Activated naive CD8-positive, alpha-beta T cell treated with anti-CD3 and anti-CD28 coated beads for 36 hours (primary cell): ENCODE measurements at places on chromosomes 2 and 18.

- peak; percentile 24 for DNase-seq
Observed at GRCh38 chr2:121974897-121975661, 219.6 kb downstream of the TSN start.

DNA sequence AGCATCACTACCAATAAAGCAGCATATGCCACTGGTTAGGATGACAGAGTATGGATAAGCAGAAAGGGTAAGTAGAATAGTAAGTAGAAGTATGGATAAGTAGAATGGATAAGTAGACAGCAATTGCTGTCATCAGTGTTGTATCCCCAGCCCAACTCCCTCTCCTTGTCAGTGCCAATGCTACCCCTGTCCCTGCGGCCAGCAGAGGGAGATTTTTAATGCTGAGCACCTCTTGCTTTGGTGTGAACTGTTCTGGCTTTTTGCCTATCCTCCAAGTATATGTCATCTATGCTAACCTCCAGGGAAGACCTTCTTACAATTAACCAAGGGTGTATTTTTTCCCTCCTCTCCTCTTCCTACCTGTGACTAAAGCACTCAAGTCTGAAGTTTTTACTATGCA, 136.7 kb upstream of the SPHKAP start:
- no peak for DNase-seq

- no peak for DNase-seq
Observed at GRCh38 chr2:128949360-128949759, 630.7 kb upstream of the HS6ST1 start.

DNA sequence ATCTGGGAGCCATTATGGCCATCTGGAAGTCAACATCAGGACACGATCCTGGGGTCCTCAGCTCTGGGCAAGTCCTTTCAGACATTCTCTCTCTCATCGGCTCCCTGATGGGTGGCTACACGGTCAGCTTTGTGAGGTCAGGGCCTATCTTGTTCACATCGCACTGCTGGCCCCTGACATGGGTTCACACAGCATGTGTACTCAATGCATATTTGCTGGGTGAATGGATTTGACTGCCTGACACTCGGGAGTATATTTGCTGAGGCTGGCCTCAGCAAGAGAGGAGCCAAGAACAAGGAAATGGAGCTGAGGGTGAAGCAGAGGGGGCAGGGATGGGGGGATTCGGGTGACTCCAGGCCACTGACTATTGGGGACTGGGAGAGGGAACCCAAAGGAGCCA, 50.5 kb downstream of the SLC4A5 start:
- no peak for DNase-seq

GRCh38 chr2:15582710-15583357, 8.8 kb upstream of the DDX1 start:
- DNase-seq: no peak

GRCh38 chr18:64882896-64883295, 734.0 kb upstream of the LINC00305 start:
- no peak for DNase-seq

DNA sequence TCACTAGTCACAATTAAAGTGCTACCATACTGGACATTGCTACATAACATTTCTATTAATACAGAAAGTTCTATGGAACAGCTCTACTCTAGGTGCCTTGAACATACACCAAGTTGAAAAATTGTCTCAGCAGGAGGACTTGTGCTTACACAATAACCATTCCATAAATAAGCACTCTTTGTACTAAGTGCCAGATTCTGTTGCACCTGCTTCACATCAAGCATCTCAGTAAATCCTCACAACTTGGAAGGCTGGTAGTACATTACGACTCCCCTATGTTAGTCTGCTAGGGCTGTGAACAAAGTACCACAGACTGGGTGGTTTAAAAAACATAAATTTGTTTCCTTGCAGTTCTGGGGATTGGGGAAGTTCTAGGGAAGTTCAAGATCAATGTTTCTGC, 296.9 kb upstream of the NCKAP5 start:
- no peak for DNase-seq

- DNase-seq: no peak
Observed at GRCh38 chr2:221085341-221085900, 486.7 kb downstream of the EPHA4 start.

GRCh38 chr2:54543733-54544396, 87.7 kb downstream of the SPTBN1 start:
- no peak for DNase-seq

GRCh38 chr2:14982790-14983189, 350.3 kb downstream of the LRATD1 start:
- DNase-seq: no peak

GRCh38 chr2:230908595-230909191, 16.3 kb downstream of the GPR55 start:
- peak; percentile 62 for DNase-seq

GRCh38 chr2:197197895-197198311, 112.7 kb downstream of the ANKRD44 start:
- no peak for DNase-seq

GRCh38 chr2:171703574-171704347, 16.5 kb downstream of the DYNC1I2 start:
- DNase-seq: no peak

DNA sequence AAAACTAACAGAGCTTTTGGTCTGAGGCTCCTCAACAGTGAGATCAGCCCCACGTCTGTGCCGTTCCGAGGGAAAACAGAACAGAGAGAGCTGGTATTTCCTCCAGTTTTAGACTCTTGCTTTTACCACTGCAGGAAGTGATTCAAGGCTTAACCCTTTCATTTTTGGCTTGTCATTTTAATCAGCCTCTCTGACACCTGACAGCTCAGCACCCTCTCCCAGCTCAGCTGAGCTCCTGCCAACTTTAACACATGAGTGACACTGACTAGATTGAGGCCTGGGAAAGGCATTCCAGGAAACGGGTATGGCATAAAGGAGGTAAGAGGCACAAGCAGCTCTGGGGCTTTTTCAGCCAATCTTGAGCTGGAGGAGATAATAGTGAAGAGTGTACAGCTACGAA, 239.4 kb upstream of the SKOR2 start:
- no peak for DNase-seq

DNA sequence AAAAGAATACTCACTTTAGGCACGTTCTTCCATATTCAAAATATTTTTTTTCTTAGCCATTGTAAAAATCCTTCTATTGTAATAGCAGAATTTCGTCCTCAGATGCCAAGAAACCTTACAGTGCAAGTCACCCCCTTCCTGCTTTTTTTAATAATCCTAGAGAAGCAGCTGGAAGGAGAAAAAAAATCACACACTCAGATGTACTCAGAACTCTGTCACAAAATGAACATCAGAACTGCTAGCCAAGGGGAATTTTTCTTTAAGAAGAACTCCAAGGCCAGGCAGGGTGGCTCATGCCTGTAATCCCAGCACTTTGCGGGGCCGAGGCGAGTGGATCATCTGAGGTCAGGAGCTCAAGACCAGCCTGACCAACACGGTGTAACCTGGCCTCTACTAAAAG, 127.3 kb upstream of the SPATS2L start:
- DNase-seq: no peak

GRCh38 chr2:37181726-37182684, 6.5 kb downstream of the SULT6B1 start:
- DNase-seq: no peak

DNA sequence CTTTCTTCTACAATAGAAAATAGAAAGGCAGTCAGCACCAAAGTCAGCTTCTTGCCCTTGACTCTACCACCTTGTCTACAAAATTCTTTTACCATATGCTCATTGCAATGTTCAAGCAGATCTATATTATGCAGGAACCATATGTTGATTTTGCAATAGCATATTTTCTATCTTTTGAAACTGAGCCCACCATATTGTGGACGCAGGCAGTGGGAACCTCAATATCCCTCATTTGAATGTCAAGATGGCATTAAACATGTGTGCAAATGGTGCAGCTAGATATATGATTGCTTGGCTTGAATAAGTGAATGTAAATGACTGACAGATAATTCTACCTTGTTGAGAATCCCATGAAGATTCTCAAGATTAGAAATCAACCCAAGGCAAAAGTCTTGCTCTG, 412.7 kb upstream of the FSHR start:
- no peak for DNase-seq

GRCh38 chr2:239953418-239954061, 71.6 kb downstream of the NDUFA10 start:
- no peak for DNase-seq

DNA sequence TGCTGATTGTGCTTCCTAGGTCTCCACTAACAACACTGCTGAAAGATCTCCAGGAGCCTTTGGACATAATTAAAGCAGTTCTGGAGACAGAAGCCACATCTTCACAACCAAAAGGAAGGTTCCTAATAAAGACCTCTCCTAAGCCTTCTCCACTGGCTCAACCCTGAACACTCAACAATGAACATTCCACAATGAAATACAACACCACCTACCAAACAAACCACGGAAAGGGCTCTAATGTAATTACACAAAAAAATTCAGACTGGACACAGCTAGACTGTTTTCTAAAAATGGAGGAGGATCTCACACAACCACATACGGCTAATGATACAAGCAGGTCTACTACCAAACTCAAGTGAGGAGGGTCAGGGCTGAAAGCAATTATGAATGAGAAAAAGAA, 43.6 kb downstream of the NOL10 start:
- DNase-seq: no peak

- DNase-seq: no peak
Observed at GRCh38 chr2:215439980-215440512, 4.2 kb upstream of the FN1 start.

- no peak for DNase-seq
Observed at GRCh38 chr2:193463011-193463410, 1268.3 kb upstream of the TMEFF2 start.

GRCh38 chr2:37454851-37455762, 110.7 kb downstream of the QPCT start:
- no peak for DNase-seq

DNA sequence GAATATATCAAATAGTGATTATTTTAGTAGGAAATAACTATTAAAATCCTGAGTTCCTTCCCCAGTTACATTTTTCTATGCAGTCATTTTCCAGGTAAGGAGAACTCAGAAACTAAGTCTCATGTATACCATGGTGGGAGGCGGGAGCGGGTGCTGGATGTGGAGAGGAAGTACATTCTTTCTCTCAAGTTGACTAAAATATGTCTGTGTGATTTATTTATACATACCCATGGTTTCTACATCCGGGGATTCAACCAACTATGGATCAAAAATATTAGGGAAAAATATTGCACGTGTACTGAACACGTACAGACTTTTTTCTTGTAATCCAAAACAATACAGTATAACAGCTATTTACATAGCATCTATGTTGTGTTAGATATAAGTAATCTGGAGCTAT, 6.8 kb downstream of the ZCCHC2 start:
- DNase-seq: no peak

DNA sequence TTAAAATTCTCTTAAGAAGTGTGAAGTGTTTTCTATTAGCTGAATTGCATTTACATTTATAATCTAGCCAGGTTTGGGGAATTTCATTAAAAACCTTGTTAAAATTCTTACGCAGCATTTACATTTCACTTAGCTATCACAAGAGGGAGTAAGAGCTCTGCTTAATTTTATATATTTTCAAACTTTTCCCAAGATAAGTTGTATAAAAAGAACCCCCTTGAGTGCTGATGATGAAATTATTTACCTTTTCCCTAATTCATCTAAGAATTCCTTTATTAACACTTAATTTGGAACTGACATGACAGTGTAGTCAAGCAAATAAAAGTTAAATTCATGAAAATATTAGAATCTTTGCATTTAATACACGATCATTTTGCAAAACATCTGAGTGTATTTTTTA, 54.2 kb upstream of the ZSWIM2 start:
- no peak for DNase-seq

DNA sequence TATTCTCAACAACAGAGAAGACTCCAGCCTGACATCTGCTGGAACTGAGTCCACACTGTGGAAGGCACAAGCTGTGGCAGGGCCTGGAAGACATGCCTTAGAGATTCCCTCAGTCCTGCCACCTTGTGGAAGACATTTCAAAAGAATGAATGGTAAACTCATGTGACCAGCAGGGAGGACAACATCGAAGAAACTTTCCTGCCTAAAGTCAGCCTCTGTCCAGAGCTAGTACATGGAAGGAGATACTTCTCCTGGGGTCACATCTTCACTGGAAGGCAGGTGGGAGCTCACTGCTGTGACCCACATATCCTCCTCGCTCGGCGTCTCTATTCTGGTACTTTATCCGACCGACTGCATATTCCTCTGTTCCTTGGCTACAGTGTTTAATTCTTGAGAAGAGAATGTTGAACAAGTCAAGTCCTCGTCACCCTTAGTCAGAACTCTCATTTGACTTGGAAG, 59.5 kb downstream of the PUM2 start:
- DNase-seq: peak; percentile 8

- no peak for DNase-seq
Observed at GRCh38 chr2:232076272-232076671, 114.8 kb downstream of the DIS3L2 start.

GRCh38 chr18:79607361-79607952, 72.1 kb upstream of the CTDP1 start:
- no peak for DNase-seq

DNA sequence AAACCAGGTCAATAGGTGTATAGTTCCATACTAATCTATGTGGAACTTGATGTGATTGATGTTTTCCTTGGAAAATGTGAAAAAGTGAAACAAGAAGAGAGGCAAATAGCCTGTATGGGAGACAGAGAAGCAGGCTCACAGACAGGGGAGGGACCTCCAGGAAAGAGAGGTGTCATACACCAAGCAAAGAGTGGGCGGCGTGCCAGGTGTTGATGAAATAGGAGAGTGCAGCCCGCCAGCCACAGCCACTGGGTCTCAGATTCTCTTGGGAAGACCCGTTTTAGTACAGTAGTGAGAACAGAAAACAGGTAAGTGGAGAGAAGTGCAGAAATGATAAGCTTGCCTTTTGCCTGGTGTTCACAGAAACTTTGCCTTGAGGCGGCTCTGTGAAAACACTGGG, 301.9 kb downstream of the ZNF407 start:
- DNase-seq: no peak

- no peak for DNase-seq
Observed at GRCh38 chr18:14921547-14921946, 173.6 kb downstream of the ANKRD30B start.

- no peak for DNase-seq
Observed at GRCh38 chr18:27114842-27115241, 70.3 kb downstream of the CHST9 start.

DNA sequence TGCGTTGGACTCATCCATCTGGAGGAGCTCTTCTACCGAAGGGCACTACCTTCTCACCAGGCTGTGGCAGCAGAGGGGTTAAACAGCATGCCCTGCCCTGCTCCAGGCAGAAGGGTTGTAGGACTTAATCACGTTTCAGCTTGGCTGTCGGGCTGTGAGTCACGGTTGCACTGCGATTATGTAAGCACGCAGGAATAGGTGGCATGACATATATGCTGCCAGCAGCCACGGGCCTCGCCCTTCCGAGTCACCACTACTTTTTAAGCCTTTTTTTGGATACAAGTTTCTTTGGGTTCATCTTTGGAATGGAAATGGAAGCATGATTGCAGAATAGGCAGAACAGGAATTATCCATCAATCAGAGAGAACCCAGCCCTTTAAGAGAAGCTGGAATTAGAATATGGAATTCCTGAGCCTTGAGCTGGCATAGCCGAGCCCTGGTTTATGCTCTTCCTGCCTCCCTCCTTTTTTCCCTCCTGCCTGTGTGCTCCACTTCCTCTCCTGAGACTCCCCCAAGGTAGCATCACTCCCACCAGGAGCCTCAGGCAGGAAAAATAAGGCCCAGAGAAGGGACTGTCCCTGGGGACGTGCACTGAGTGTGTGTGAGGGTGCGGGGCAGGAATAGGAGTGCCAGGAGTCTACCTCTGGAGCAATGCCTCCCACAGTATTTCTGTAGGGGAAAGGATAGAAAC, 86.8 kb downstream of the SEMA4F start:
- DNase-seq: no peak
